CD4-positive, alpha-beta T cell treated with Interleukin-17A for 4 hours (primary cell): ENCODE measurements at places on chromosomes 1 and 21.
A peak's percentile ranks its signal among the peaks of the same experiment; 100 is the strongest.

DNA sequence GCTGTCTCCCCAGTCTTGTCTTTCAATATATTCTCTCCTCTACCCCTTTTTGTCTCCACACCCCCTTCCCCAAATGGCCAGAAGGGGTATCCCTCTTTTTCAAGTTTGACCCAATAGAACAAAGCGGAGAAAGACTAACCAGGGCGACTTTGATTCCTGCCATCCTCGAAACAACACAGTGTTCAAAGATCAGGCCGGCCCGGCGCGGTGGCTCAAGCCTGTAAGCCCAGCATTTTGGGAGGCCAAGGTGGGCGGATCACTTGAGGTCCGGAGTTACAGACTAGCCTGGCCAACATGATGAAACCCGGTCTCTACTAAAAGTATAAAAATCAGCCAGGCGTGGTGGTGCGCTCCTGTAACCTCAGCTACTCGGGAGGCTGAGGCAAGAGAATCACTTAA lies 77.0 kb upstream of the IFNAR2 start:
- no peak for DNase-seq

- DNase-seq = no peak
These were observed 2.5 kb upstream of the PLEKHM2 start for GRCh38 chr1:15681349-15682292.

DNA sequence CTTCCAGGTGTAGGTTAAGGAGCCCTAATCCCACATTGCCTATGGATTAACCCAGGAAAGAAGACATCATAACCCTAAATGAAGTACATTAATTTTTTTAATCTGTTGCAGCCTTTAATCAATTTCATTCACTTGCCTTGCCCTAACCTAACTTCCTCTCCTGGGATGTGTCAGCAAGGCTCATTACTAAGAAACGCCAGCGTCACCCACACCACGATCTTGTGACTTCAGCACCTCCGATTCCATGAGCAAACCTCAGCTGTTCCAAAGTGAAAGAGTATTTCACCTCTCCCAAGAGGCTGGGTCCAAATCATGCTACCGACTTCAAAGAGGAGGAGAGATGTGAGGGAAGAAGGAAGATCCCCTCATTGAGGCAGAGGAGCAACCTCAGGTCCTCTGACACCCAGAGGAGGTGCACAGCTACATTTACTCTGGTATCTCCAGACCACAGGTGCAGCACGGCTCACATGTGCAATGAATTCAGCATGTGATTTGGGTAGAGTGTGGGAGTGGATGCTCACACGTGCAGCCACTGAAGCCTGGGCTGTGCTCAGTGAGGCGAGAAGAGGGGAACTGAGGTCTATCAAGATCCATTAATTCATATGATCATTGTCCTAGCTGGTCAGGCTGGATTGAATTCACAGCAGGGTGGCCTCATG lies 134.1 kb downstream of the SLC30A10 start:
- no peak for DNase-seq

DNA sequence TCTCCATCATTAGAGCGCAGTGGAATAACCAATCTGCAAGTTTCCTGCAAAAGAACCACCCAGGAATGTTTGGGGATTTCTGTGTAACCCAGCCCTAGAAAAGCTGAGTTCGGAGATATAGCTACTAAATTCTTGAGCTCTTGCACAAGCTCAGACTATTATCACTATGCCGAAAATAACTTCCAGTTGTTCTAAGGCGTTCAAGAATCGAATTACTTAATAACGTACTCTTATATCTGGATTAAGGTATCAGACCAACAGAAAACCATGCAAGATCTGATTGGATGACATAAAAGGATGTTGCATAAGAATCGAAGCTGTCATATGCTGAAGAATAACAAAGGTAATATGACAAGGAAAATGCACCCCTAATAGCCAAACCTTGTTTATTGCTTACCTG lies 7.5 kb upstream of the LAMC2 start:
- DNase-seq = no peak

GRCh38 chr21:33360881-33361602 lies 36.3 kb downstream of the IFNAR1 start:
- DNase-seq = peak; percentile 93

- no peak for DNase-seq
These were observed 1.1 kb upstream of the PRRX1 start for GRCh38 chr1:170662561-170663403.

DNA sequence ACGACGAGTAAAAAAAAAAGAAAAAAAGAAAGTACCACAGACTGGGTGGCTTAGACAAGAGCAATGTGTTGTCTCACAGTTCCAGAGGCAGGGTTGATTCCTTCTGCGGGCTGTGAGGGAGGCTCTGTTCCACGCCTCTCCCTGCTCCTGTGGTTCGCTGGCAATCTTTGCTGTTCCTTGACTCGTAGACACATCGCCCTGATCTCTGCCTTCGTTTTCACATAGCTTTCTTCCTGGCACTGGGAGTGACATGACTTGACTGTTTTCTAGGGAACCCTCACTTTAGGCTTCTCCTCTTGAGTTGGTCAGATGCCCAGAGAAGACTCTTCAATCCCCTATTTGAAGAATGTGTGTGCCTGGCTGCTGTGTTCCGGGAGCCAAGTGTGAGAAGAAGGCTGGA lies 133.6 kb downstream of the TM2D1 start:
- no peak for DNase-seq

DNA sequence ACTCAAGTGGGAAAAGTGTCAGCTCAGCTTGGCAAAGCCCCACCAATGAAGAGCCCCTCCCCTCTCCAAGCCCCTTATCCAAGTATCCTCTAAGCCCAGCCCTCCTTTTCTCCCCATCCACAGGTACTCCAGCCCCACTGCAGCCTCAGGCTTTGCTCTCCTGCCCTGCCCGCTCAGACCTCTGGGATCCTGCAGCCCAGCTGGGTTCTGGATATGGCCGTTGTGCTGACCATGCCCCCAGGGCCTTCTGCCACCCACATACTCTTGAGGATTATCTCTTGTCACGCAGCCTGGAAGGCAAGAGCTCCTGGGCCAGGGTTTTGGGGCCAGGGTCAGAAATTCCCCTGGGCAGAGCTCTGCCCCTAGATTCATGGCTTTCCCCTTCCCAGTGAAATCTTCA lies 4.7 kb downstream of the SHISA4 start:
- DNase-seq = no peak

DNA sequence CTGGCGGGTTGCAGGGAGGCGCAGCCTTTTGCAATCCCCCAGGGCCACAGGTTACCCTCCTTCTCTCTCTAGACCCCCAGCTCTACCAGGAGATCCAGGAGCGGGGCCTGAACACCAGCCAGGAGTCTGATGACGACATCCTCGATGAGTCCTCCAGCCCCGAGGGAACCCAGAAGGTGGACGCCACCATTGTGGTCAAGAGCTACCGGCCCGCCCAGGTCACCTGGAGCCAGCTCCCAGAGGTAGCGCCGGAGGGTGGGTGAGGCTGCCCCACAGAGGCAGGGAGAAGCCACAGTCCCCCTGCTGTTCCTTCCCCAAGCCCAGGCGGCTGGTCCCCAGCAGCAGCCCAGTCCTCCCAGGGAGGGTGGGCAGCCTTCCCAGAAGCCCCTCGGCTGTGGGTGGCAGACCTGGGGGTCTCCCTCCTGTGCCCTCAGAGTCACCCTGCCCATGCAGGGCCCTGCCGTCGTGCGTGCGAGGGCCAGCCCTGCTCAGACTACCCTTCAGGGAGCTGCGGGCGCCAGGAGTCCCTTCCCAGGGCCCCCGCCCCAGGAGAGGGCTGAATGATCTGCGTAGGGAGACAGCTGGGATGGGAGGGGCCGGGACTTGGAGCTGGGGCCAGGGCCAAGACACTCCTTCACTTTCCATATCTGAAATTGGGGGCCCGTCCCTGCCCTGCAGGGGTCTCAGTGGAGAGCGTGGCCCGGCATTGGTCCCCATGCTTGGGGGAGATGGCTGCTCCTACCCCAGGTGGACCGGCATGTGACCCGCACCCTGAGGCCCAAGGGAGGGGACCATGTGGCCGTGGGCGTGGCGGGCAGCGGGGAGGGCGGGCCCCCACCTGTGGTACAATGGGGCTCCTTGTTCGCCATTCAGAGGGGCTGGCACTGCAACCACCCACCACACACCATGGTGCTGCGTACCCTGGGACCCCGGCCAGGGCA lies 12.9 kb downstream of the ARHGEF16 start:
- DNase-seq = no peak

DNA sequence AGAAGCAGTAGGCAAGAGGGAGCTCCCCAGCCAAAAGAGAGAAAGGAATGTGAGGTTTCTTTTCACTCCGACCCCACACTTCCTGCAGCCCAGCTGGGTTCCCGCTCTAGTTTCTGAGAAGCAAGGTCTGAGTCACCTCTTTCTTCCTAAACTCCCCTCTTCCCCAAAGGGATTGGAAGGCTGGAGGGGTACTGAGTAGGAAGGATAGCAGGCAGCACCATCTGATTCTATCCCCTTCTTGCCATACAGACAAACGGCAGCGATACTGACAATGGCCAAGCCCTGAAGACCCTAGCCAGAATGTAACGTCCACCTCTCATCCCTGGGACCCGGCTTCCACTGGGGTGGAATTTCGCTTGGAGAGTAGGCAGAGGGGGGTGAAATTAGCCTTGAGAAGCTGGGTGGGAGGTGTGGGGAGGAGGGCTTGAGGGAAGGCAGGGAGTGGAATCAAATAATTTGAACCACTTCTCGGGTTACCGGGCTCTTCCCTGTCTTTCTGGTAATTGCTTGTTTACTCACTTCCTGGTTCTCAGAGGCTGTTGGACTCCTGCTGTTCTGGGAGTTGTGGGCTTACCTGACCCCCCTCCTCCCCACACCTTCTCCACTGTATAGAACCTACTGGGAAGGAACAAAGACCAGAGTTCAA lies 13.2 kb downstream of the IER5 start:
- DNase-seq = no peak

DNA sequence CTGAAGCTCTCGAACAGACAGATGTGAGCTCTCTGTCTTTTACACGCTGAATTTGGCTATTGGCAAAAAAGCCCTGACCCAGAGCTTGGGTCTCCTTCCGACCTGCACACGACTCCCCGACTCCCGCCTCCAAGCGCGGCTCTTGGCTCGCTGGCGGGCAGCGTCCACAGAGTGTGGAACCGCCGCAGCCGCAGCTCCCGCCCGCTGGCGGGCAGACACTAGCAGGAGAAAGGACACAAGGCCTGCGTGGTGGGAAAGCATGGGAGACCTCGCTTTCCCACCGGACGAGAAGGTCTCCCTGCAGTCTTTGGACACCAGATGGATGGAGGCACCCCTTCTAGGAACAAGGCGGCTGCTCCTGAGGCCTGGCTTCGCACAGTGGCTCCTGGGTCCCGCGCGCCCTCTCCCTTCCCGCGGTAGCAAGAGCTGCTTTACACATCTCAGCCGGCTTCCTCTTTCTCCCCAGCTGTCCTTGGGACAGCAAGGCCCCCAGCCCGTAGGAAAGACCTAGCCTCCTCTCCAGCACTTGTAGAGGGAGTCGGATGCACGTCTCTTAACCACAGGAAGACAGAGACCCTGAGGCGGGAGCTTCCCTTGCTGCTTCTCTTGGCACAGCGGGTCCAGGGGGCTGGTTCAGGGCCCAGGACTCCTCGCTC lies 92.1 kb downstream of the PRKAB2 start:
- no peak for DNase-seq

- DNase-seq = no peak
These were observed 10.9 kb upstream of the RBM15 start for GRCh38 chr1:110328274-110328673.

- no peak for DNase-seq
These were observed 47.1 kb downstream of the PTGS2 start for GRCh38 chr1:186633116-186633515.

DNA sequence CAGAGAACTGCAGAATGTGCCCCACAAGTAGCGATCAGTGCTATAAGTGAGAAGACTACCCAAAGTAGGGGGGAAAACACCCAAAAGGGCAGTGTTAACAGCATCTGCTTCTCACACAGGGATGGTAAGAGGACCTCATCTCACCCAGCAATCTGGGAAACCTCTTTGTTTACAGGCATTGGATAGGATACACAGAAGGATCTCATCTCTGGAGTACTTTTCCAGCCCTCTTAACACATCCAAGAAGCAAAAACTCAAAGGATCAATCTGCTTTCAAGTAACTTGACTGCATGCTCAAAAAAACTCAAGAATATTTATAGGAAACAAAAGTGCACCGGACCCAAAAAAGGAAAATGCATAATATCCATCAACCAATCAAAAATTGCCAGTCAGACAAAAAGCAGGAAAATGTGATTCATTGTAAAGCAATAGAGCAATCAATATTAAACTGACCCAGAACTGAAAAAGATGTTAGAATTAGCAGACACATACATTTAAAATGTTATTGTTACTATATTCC lies 311.0 kb upstream of the CXADR start:
- DNase-seq = no peak

DNA sequence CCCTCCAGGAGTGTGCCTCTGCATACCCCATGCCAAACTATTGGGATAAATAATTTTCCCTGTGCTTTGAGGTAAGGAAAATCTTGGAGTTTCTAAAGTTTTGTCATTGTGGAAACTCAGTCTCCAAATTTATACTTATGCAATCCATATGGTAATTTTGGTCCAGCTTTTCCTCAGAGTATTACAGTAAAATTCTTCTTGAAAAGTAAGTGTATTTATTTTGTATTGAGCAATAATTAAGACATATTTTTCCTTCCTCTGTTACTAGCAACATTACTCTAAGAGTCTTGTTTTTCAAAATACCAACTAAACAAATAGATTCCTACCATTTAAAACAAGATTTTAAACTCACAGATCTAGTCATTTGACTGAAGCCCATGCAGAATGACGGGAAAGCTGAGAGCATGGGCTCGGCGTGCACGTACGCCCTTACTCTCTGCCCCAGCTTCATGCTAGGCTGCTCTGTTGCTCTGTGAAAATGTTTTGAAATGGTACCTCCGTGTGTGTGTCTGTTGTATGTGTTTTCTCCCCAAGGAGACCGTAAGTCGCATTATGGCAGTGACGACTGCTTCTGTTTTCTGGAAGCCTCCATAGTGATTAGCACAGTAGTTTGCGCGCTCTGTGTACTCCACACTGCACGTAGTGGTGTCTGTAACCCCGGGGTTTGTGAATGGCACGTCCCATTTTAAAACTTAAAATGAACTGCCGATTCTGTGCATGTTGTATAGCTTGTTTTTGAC lies 165.3 kb downstream of the SDCCAG8 start:
- DNase-seq = no peak

DNA sequence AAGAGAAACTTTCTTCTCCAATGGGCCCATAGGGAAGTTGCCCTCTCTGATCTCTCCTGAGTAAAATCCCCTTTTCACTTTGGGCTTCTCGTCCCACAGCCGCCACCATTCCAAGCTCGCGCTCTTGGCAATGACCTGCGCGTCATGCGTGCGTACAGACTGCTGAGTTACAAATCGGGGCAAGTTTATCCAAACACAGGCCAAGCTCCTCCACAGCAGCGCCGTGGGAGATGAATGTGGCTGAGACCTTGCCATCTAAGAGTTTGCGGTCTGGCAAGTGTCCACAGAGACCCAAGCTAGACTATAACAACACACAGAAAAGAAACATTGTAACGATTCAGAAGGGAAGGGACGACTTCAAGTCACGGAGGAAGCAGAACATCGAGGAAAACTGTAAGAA lies 116.3 kb upstream of the SOD1 start:
- DNase-seq = no peak

- DNase-seq = no peak
These were observed 15.1 kb downstream of the MCOLN3 start for GRCh38 chr1:85033221-85033620.
